ENCODE measurements at places on chromosomes 7 and 10.

DNA sequence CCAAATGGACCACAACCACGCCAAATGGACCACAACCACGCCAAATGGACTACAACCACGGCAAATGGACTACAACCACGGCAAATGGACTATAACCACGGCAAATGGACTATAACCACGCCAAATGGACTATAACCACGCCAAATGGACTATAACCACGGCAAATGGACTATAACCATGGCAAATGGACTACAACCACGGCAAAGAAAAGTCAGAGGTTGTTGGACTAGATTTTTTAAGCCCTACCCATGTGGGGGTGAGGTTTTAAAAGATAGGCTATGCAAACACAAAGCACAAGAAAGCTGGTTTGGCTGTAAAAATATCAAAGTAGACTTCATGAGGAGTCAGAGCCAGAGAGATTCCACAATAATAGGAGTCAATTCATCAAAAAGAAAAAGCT is 55.8 kb downstream of the NCAPG2 start:
- no peak for DNase-seq

GRCh38 chr10:121108051-121108450 is 256.9 kb downstream of the WDR11 start:
- no peak for DNase-seq

DNA sequence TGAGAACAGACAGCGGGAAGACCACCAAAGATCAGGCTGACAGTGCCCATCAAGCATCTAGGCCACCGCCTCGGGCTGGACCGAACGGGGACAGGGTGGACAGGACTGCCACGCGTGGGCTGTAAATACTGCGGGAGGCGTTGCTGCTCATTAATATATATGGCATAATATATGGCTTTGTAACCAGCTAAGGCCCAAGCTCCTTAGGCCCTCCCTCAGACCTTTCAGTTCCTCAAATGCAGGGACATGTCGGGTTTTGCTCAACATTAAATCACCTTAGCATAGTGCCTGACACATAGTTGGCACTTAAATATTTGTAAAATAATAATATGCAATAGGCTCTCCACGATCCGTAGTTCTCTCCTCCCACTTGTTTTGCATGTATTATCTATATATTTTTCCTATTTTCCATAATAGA is 402 bp upstream of the TMEM168 start:
- no peak for DNase-seq

- DNase-seq: no peak
Measured at GRCh38 chr7:156578978-156579430, 61.6 kb upstream of the RNF32 start.

GRCh38 chr7:138869353-138869752 is 71.4 kb upstream of the ATP6V0A4 start:
- DNase-seq: no peak

- no peak for DNase-seq
Measured at GRCh38 chr7:157495177-157495553, 158.4 kb downstream of the DNAJB6 start.

- DNase-seq: no peak
Measured at GRCh38 chr7:515628-516027, 4.0 kb downstream of the PDGFA start.

GRCh38 chr7:154861589-154861988 is 141.3 kb downstream of the PAXIP1 start:
- no peak for DNase-seq

DNA sequence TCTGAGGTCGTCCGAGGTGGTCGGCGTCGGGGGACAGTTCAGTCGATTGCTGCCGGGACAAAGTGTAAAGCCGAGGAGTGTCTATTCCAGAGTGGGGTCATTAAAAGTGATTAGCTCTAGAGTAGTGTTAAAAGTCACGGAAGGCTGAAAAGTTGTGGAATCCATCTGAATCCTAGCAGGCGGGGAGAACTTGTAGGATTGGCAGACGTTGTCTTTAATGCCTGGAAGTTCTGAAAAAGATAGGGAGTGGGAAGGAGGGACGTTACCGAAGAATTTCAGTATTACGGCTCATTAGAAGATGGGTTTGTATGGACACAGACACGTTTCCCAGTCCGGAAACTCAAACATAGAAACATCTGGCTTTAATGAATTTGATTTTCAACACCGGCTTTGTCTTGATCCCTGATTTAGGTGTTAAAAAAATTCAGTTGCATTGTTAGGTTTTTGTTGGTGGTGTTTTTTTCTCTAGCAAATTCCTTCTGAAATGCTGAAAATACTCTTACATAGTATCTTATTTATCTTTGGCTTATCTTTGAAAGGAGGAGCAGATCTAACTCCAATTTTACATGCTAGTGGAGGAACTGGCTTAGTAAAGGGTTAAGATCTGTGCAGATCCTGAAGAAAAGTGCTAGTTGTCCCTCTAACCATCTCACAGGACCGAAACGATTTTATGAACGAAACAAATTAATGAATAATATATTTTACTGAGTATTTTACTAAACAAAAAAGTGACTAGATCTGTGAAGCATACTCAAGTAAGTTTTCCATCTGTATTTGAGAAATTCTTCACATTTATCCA is 900 bp downstream of the MKLN1 start:
- DNase-seq: no peak

DNA sequence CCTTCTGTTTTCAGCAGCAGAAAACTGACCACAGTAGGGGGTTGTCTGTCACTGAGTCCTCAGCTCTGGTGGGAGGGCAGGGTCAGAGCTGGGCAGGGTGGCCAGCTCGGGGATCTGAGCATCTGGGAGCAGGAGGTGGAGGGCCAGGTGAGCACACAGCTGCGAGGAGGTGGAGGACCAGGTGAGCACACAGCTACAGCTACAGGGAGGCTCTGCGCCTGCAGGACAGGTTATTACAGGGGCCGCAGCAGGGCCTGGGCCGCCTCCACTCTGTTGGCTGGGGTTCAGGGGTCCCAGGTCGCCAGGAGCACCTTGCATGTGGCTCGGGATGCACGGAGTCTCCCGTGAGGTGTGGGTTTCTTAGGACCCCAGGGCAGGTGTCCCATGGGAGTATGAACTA is 52.4 kb upstream of the PRKAR1B start:
- DNase-seq: no peak

DNA sequence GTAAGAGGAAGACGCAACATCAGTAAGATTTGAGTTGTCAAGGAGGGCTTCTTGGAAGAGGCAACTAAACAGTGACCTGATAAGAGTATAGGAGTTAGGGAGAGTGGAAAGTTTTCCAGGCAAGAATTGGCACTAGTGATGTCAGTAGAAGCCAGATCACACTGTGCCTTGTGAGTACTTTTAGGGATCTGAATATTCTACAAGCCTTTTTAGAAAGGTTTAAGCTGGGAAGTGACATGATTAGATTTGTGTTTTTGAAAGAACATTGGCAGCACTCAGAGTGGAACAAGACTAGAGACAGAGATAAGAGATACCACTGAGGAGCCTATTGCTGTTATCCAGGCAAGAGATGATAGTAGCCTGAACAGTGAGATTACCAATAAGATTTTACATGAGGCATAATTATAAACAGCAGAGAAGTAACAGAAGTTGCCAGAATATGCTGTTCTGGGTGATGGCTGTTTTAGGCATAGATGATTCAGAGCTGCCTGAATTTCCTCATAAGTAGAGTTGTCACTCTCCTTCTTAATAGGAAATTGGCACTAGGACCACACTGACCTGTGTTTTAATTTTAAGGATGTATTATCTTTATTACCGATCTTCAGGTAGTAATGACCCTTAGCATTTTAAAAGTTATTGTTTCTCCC is 45.6 kb downstream of the NHLRC2 start:
- DNase-seq: no peak

DNA sequence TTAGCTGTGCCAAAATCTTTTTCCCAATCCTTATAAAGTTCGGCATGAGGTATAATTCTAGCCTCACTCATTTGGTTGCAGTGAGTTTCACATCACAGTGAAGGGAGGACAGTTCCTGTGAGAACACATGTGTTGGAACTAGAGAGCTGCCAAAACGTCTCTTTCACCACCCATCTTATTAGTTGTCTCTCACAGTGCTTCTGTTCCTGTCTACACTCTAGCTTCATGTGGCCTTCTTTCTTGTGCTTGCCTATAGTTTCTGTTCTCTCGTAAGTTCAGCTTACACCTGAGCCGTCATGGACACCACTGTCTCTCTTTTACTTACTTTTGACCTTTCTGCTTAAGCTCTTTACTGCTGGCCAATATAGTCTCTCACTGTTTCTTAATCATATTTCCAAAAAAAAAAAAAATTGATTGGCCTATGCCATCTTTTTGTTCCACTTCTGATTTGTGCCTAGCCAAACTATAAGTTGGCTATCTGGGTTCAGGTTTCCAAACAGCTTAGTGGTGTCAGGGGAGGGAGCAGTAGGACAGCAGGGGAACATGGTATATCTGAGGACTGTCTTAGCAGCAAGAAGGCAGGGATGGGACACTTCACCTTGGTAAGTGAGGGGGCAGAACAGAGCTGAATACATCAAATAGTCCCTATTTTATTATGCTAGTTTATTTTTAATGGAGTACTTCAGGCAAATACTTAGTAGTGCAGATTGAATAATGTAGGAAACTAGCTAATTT is 38.0 kb downstream of the ZNRF2 start:
- DNase-seq: no peak

DNA sequence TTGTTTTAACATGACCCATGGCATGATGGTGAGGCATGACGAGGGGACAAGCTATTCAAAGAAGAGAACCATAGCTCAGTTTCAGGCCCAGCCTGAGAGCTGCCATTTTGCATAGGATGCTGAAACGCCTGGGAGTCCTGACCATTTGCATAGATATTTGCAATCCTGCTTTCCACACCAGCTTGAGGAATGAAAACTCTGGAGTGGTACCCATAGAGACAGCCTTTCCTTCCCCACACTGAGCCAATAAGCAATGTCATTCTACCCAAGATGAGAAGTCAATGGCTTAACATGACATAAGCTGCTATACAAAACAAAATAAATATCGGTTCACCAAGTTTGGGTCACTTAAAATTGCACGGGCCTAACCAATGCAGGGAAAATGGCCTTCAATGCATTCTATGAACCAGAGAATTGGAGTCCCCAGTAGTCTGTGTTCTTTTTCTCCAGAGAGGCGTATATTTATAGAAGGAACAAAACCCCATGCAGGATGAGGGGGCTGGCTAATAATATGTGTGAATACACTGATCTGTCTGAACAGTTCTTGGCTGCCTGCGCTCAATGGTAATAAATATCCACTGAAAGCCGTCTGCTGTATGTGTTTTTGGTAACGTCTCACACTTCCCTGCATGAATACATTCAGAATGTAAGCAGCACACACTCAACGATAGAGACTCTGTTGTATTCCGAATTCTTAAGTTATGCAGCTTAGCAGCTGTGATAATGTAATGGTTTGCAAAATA is 329.3 kb downstream of the FRMD4A start:
- no peak for DNase-seq

- no peak for DNase-seq
Measured at GRCh38 chr7:135653340-135654080, 8.8 kb upstream of the STMP1 start.

GRCh38 chr7:100965723-100966541 is 3.4 kb upstream of the MUC12 start:
- DNase-seq: peak; percentile 99

DNA sequence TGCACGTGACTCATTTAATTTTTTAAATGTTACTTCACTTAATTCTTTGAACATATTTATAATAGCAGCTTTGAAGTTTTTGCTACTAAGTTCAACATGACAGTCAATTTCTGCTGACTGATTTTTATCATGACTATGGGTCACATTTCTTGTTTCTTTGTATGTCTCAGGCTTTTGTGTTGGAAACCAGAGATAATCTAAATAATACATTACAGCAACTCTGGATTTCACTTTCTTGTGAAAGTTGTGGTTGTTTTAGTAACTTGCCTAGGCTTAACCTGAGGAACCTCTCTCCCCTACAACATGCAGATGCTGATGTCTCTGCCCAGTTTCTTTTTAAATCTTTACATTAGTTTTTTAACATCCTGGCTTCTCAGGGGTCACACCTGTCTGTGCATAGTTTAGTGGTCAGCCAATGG is 180.8 kb downstream of the CCDC71L start:
- no peak for DNase-seq

- DNase-seq: no peak
Measured at GRCh38 chr10:86411281-86411841, 44.8 kb upstream of the GRID1 start.

- peak; percentile 91 for DNase-seq
Measured at GRCh38 chr7:138935465-138936011, 45.7 kb downstream of the KIAA1549 start.

GRCh38 chr7:50267525-50268041 is 36.9 kb upstream of the IKZF1 start:
- no peak for DNase-seq

DNA sequence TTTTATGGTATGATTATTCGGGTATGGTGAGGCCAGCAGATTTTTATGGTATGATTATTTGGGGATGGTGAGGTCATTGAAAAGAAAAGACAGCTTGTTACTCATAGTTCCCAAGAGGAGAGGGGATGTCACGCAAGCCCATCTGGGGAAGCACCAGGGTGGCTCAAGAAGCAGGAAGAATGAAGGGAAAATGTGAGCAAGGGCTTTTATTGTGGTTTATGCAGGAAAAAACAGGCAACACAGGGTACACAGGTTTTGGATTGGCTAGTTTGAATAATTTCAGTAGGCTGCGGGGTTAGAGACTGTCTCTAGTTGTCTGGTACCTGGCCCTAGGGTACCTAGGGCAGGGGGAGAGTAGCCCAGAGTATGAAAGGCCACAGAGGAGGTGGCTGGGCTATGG is 26.8 kb upstream of the DGKI start:
- DNase-seq: no peak

DNA sequence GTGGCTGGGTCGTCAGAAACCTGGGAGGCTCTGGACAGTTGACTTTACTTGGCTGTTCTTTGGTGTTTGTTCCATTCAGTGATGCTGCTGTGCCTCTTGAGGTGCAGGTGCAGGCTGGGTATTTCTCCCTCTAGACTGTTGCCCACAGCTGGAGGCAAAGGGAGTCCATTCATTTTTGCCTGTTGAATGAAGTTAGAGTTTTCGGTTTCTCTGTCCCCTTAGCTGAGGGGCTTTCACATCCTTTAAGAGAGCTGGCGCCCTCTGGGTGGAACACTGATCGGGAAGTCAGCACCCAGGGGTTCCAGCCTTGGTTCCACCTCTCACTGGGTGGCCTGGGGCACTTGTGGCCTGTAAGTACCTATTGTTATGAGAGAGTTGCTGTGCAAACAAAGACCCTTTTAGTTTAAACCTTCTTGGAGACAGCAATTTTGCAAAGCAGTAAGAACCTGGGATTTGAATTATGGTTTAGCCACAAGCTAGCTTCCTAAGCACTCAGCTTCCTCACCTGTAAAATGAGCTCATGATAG is 67.2 kb downstream of the GRK5 start:
- no peak for DNase-seq

DNA sequence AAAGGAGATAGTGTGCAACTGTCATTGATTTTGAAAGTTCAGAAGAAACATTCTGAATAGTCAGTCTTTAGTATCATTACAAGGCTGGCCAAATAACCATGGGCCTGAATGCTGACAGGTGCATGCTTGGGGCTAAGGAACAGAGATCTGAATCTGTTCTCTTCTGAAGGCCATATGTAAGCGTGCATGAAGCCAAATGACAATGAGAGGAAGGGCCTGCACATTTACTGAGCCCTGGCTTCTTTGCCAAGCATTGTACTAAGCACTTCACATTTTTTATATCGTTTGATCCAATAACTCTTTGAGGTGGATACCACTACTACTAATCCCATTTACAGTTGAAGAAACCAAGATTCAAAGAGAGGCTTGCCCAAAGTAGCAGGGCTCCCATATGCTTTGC is 22.5 kb upstream of the TIAL1 start:
- no peak for DNase-seq

GRCh38 chr7:136079478-136079892 is 102.3 kb upstream of the MTPN start:
- no peak for DNase-seq

GRCh38 chr7:11228515-11228914 is 254.8 kb downstream of the PHF14 start:
- no peak for DNase-seq

GRCh38 chr7:132110692-132111091 is 465.6 kb downstream of the PLXNA4 start:
- no peak for DNase-seq

Data from H54 (cell line).